ENCODE measurements at places on chromosomes 2 and 18.

GRCh38 chr2:182868054-182868796 lies 1.8 kb upstream of the FRZB start:
- DNase-seq: peak; percentile 73

DNA sequence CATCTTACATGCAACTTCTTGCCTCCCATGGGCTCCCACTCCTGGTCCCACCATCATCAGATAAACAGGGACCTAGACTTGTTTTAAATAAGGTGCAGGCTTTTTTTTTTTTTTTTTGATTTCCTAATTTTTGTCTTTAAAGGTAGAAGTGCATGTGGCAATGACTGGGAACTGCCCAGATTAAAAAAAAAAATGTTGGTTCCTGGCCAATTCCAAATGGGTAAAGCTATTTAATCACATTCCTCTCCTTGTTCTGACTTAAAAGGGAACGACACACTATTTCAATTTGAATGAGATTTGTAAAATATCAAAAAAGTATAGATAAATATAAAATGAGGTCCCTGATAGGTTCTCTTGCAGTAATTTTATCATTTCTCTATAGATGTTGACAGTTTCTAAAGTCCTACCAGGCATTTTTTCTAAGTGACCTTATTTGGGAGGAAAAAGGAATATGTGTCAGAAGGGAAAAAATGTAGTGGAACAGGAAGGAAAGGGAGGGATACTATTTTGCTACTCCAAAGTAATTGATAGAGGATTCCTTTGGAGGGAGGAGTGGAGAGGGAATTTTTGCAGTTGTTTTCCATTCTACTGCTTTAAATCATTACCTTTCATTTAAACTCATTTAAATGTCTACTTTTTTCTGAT lies 43.3 kb downstream of the DDX1 start:
- DNase-seq: no peak

- no peak for DNase-seq
Observed at GRCh38 chr2:207502577-207503198, 27.1 kb upstream of the CREB1 start.

GRCh38 chr2:24164416-24164973 lies 10.4 kb upstream of the FAM228A start:
- DNase-seq: no peak
